Adrenal gland (tissue), 19 donors: ENCODE measurements at places on chromosomes 7 and 10.
A peak's percentile ranks its signal among the peaks of the same experiment; 100 is the strongest.

DNA sequence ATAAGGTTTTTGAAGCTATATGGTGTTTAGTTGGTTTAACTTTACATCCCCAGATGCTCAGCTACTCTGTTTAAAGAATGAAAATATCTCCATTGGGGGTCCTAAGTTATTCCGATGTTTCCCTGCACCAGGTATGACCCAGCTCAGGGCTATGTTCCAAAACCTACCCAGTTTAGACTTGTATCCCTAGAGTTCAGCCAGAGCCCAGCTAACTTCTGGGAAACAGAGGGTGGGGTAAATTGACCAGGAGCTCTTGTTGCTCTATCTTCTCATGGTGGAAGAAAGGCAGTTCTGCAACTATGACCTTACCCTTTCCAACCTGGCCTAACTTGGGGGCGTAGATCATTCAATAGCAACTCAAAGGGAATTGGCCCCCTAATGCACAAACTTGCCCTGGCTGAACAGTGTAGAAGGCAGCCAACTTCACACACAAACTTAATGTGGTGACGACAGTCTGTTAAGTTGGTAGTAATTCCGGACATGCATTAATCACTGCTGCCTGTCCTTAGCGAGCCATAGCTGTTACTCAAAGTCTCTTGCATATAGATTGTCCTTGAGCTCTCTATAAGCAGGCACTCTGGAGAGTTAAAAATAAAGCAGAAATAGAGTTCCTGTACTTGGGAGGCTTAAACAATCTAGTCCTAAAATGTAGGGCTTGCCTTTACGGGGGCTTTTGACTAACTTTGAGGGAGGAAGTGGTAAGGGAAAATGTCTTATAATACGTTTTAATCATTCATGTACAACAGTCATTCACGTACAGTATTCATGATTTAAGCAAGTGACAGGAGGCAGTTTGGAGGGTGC lies 5.3 kb upstream of the ZNRF2 start:
- no peaks in the 10 kb centered on the region for H3K4me1 ChIP-seq
- H3K36me3 ChIP-seq: no peaks in the 10 kb centered on the region
- no peaks in the 10 kb centered on the region for H3K27me3 ChIP-seq
- no peak overlapping the region for H3K4me3 ChIP-seq
- DNase-seq: no peak

DNA sequence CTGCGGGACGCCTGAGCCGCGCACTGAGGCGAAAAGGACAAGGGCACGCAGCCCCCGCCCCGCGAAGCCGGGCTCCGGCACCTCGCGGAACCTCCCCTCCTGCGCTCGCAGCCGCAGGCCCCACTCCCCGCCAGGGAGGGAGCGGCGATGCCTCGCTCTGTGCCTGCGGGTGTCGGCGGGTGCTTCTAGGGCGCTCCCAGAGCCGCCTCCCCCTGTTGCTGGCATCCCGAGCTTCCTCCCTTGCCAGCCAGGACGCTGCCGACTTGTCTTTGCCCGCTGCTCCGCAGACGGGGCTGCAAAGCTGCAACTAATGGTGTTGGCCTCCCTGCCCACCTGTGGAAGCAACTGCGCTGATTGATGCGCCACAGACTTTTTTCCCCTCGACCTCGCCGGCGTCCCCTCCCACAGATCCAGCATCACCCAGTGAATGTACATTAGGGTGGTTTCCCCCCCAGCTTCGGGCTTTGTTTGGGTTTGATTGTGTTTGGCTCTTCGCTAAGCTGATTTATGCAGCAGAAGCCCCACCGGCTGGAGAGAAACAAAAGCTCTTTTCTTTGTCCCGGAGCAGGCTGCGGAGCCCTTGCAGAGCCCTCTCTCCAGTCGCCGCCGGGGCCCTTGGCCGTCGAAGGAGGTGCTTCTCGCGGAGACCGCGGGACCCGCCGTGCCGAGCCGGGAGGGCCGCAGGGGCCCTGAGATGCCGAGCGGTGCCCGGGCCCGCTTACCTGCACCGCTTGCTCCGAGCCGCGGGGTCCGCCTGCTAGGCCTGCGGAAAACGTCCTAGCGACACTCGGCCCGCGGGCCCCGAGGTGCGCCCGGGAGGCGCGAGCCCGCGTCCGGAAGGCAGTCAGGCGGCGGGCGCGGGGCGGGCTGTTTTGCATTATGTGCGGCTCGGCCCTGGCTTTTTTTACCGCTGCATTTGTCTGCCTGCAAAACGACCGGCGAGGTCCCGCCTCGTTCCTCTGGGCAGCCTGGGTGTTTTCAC lies 519 bp downstream of the ITGB8 start:
- peak; percentile 38 for DNase-seq
- no peaks in the 10 kb centered on the region for H3K36me3 ChIP-seq
- peak overlapping the region; percentile 95 for H3K27ac ChIP-seq
- H3K4me3 ChIP-seq: peak overlapping the region; percentile 62
- H3K4me1 ChIP-seq: no peaks in the 10 kb centered on the region

GRCh38 chr7:117157241-117158209 lies 165.3 kb downstream of the WNT2 start:
- H3K36me3 ChIP-seq: no peaks in the 10 kb centered on the region
- H3K4me1 ChIP-seq: peaks cover 22% of the 10 kb centered on the region
- no peak overlapping the region for H3K4me3 ChIP-seq
- H3K27ac ChIP-seq: no peak overlapping the region

DNA sequence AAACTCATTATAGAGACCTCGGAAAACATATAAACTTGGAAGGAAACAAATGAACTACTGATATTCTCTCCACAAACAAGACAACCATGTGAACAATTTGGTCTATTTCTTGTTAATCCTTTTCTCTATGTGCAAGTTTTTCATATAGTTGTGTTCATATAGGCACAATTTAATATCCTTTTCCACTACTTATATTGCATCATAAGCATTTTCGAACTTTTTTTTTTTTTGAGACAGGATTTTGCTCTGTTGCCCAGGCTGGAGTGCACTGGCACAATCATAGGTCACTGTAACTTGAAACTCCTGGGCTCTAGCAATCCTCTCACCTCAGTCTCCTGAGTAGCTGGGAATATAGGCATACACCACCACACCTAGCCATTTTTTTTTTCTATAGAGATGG lies 5.2 kb downstream of the PEX1 start:
- H3K4me3 ChIP-seq: no peak overlapping the region
- H3K36me3 ChIP-seq: no peaks in the 10 kb centered on the region
- no peak overlapping the region for H3K27ac ChIP-seq
- H3K4me1 ChIP-seq: peaks cover 12% of the 10 kb centered on the region
